ENCODE measurements at places on chromosomes 13 and 19.
A peak's percentile ranks its signal among the peaks of the same experiment; 100 is the strongest.

- no peak for DNase-seq
Observed at GRCh38 chr19:6886277-6886897, 992 bp upstream of the ADGRE1 start.

DNA sequence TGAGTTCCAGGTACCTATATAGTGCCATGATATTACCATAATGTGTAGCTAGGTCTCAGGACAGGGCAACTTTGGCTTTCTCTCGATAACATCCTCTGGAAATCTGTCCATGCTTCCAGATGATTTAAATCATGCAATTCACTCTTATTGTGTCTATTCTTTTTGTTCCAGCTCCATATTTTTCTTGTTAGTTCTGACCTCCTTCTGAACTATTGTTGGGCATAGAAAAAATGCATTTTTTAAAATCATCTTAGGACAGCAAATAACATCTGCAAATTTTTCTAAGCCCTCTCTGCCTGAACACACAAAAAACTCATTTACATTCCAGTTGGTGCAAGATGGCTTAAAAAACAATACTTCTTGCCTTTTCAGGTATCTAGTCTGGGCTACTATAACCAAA lies 1561.0 kb upstream of the MIR17HG start:
- DNase-seq: no peak

DNA sequence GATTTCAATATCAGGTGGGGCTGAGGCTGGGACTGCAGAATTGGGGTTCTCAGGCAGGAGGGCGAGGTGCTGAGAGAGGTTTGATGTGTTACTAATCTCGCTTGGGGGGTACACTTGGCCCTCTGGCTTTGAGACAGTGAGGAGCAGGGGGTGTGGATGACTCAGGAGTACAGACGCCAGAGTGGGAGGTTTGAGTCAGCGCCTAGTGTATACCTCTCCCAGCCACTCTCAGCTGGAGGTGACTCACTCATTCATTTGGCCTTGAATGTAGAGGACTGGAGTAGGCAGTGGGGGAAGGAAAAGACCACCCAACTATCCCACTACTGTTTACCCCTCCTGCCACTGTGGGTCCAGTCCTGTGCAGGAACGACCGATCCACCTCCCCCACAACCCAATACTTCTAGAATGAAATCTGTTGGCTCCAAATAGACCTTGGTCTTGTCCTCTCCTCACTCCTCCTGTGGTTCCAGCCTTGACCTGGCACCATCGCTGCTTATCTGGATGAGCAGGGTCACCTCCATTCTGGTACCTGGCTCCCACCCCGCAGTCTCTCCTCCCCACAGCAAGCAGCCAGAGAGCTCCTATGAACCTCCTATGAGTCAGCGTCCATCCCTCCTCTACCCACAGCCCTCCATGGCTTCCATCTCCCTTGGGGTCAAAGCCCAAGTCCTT lies 20.1 kb upstream of the ZNRF4 start:
- DNase-seq: no peak

DNA sequence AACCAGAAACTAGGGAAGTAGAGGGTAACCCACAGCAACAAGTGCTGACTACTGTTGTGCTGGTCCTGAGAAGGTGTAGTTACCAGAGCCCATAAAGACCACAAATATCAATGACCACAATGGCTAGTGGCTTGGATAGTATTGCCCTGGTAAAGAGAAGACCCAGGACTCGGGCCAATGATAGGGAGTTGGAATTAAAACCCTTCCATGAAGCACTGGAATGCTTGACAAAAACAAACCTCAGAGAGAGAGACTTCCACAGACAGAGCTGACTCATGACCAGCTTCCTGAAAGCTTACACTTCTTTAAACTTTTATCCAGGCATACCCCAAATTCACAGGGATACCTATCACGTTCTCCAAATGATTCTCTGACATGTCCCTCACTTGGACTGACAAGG lies 60.5 kb downstream of the WDR87 start:
- no peak for DNase-seq

- DNase-seq: peak; percentile 65
Observed at GRCh38 chr13:50801087-50801931, 42.2 kb downstream of the DLEU7 start.

DNA sequence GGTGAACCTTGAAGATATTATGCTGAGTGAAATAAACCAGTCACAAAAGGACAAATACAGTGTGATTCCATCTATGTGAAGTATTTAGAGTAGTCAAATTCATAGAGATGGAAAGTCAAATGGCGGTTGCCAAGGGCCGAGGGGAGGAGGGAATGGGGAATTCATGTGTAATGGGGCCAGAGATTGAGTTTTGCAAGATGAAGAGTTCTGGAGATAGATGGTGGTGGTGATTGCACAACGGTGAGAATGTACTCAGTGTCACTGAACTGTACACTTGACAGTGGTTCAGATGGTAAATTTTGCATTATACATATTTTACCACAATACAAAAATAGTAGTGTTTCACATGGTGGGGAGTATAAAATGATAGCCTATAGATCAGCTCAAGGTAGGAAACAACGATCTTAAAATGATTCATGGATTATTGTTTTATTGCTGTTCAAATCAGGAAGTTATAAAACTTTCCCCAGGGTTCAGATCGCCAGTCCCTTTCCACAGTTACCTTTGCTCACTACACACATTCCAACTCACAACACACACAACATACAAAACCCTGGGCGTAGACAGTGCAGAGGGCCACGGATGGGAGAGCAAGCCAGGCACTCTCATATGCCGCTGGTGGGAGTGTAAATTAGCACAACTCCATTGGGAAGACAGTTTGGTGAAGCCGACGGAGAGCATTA lies 219.9 kb downstream of the ZIC5 start:
- no peak for DNase-seq

Measured in mesothelial cell of epicardium (in vitro differentiated cells).